Pons (tissue), 1 donor: ENCODE measurements at places on chromosomes 13 and 19.
A peak's percentile ranks its signal among the peaks of the same experiment; 100 is the strongest.

GRCh38 chr13:113166681-113167080, 8.2 kb downstream of the PROZ start:
- DNase-seq: no peak

DNA sequence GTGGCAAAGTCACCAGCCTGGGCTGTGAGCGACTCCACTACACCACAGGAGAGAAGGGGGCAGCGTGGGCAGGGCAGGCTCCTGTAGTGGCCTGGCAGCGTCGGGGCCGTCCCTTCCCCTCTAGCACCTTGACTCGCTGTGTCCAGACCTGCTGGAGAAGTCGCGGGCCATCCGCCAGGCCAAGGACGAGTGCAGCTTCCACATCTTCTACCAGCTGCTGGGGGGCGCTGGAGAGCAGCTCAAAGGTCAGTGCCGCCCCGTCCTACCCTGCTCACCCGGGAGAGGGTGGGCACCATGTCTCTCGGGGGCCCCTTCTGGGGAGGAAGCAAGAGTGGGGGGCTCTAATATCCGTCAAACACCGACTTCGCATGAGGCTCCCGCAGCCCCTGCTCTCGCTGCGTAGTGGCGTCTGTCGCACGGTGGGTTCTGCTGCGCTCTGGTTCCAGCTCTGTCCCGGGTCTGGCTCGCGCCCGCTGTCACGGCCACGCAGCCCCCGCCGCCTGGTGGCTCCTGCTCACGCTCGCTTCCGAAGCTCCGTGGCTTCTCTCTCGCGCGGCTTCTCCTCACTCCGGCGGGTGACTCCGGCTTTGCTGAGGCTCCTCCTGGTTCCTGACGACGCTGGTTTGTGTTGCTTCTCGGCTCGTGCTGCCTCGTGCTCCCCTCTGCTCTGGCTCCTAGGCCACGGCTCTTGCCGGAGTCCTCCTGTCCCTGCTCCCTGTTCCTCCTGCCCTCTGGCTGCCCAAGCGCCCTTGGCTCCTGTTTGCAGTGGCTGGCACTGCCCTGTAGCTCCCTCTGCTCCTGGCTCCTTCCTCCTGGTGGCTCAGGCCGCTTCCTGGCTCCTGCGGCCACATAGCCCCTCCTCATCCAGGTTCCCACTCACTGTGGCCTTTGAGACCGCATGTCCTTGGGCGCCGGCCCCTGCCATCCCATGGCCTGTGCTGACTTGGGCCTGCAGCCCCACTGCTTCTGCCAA, 27.2 kb downstream of the MYH14 start:
- DNase-seq: no peak

DNA sequence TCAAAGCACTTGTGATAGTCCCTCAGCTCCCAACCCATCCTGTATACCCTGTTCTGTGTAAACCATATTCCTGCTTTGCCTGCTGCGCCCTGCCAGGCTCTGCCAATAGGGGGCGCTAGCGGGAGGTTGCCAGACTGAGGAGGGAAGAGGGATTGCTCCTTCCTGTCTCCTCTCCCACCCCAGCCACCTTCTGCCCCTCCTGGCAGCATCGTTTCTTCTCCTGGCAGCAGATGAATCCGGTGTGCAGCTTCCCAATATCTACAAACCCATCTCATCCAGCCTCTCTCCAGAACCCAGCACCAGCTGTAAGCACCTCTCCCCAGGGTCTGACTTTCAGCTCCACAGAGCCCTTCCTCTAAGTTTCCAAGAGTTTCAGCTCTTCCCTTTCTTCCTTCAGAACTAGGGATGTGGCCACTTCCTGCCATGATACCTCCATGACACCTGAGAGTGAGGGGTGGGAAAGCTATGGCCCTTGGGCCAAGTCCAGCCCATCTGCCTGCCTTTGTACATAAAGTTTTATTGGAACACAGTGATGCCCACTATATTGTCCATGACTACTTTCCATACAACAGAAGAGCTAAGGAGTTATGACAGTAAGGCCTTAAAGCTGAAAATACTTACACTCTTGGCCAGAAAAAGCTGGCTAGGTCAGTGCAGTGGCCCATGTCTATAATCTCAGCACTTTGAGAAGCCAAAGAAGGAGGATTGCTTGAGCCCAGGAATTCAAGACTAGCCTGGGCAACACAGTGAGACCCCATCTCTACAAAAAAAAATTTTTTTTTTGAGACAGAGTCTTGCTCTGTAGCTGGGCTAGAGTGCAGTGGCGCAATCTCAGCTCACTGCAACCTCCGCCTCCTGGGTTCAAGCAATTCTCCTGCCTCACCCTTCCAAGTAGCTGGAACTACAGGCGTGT, 34.5 kb upstream of the ATP1A3 start:
- no peak for DNase-seq

GRCh38 chr13:99374994-99375737, 68.0 kb upstream of the GPR183 start:
- DNase-seq: peak; percentile 60

GRCh38 chr19:9674663-9675357, at the start of gene ZNF562:
TSS of gene ZNF562 (minus strand) at chr19:9675100. CDS start at chr19:9660744, 14,356 bp downstream.
- DNase-seq: peak; percentile 83

- DNase-seq: no peak
These were observed 4.1 kb downstream of the POP4 start for GRCh38 chr19:29610213-29610573.

- no peak for DNase-seq
These were observed 15.9 kb upstream of the NOP53 start for GRCh38 chr19:47729468-47729798.

GRCh38 chr13:74132152-74132775, 1.9 kb downstream of the KLF12 start:
- peak; percentile 71 for DNase-seq

DNA sequence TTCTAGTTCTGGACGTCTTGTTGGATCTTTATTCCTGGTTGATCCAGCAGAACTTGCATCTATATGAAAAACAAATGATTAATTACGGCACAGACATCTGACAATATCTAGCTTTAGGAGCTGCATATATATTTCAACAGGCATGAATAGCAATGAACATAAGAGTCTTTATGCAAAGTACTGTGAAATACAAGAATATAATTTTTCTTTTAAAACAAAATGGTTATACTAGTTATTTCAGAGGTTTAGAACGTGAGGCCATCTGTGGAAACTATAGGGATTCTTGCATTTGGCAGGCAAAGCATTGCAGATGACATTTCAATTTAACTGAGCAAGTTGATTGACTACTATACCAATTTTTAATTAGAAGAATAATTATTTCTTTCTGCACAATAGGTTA, 40.5 kb downstream of the EFNB2 start:
- no peak for DNase-seq

- DNase-seq: no peak
These were observed 145.6 kb downstream of the SHISA2 start for GRCh38 chr13:25906191-25906661.

DNA sequence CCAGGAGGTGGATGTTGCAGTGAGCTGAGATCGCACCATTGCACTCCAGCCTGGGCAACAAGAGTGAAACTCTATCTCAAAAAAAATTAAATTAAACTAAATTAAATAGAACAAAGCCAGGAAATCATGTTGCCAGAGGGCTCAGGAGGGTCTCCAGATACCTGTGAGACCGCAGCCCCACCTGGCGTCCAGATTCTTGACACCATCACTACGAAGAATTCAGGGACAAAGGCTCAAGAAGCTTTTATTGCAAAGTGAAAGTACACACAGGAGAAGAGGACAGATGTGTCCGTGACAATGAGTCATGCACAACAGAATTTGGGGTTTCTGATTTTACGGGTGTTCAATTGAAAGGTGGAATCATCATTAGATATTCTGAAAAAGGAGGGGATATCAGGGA, 76.6 kb downstream of the STOML3 start:
- no peak for DNase-seq

DNA sequence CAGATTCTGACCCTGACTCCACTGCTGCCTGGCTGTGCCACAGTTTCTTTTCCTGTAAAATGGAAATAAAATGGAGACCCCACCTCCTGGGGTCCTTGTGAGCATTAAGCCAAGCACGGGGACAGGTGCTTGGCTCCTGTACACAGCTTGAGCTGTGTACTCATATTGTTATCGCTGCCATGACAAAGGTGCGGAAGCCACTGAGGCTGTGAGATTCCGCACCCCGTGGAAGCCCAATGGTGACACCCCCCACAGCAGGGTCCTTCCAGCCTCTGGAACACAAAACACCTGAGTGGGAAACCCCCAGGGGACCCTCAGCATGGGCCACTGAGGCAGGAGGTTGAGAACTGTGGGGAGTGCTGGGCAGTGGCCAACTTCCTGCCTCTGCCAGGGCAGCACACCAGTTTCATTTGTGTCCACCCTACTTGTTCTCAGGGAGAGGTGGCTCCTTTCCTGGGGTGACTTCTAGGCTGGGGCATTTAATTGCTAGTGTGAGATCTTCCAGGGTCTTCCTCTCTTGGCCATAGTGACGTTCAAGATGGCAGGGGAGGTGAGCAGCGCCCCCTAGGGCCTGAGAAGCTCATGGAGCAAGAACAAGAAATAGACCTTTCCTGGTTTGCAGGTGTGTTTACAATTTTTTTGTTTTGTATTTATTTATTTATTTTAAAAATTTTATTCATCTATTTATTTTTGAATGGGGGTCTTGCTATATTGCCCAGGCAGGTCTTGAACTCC, 5.4 kb upstream of the JSRP1 start:
- no peak for DNase-seq

- DNase-seq: no peak
These were observed 194.2 kb downstream of the NHLRC3 start for GRCh38 chr13:39232401-39232980.

DNA sequence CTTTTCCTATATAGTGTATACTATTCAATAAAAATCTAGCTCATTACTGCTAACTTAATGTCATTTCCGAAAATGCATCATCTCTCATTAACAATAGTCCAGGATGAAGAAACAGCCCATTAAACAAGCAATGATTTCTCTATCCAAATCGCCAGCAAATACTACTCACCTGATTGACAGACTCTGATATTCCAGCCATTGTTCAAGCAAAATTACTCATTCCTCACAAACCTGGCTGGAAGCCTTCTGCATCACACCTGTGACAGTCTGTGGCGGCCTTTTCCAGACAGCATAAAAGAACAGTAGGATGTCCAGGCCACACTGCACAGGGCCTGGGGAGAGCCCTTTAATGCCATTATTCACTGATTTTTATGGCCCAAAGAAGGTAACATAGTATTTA, 115.9 kb downstream of the ABCC4 start:
- no peak for DNase-seq

DNA sequence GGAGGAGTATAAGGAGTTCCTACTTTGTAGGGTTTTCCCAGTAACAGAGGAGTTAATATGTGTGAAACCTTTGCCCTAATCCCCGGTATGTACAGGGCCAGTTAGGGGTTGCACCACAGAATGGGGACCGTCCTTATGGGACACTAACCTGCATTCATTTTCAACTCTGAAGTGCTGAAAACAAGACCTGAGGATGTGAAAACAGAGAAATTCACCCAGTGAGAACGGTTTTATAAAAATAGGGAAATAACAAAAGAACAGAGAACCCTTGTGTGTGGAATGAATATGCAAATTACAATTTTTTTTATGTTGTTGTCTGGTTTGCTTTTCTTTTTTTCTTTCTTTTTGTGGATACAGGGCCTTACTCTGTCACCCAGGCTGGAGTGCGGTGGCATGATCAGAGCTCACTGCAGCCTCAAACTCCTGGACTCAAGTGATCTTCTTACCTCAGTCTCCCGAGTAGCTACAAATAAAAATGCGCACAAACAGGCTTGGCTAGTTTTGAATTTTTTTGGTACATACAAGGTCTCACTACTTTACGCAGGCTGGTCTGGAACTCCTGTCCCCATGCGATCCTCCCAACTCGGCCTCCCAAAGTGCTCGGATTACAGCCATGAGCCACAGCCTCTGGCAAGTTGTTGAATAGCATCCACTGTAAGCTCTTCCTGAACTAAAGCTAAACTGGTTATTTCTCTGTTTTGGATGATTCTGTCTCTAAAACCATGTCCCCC, 10.6 kb downstream of the CLC start:
- no peak for DNase-seq

DNA sequence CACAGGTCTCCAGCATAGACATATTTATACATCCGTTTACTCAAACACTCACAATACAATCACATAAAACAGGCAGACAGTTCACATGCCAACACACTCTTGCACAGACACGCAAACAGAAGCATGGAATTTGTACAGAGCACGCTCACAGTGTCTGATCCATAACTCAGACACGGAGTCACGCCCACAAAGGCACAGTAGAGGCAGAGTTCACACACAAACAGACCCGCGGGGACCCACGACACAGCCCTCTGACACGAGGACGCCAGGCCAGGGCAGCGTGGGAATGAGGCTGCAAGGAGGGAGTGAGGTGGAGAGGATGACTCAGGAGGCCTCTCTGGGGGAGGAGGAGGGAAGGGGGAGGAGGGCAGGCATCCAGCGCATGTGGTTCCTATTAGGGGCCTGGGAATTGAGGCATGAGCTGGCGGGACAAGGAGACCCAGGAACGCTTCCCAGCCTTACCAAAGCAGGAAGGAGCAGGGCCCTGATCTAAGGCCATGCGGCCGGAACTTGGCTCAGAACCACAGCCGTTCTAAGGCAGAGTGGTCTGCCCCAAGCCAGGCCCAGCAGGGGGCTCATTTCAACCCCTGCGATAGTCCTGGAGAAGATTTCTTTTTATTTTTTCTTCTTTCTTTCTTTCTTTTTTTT, 9.1 kb upstream of the OLFM2 start:
- DNase-seq: peak; percentile 60

GRCh38 chr19:5074830-5075394, 106.0 kb downstream of the KDM4B start:
- no peak for DNase-seq

DNA sequence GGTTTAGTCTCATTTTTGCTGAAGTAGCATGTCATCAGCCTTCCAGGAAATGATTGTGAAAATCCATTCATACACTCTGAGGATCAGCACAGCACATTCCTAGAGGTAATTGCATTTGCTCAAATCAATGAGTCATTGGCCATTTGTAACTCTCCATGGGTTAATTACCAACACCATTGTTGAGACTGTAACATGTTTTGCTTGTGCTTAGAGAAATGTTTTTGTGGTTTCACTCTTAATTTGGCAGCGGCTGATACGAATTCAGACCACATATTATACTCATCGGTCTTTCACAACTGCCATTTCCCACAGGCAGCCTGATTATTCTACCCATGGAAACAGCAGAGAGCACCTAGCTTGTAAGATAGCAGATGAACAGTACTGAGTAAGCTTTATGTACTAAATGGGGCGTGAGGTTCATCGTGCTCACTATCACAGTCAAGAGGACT, 110.3 kb downstream of the NHLRC3 start:
- DNase-seq: no peak

- DNase-seq: no peak
These were observed 254.5 kb downstream of the SLITRK6 start for GRCh38 chr13:85544756-85545155.

GRCh38 chr19:41552558-41552957, 23.4 kb upstream of the CEACAM21 start:
- DNase-seq: no peak

GRCh38 chr13:44117351-44117750, 237.6 kb downstream of the LACC1 start:
- no peak for DNase-seq

DNA sequence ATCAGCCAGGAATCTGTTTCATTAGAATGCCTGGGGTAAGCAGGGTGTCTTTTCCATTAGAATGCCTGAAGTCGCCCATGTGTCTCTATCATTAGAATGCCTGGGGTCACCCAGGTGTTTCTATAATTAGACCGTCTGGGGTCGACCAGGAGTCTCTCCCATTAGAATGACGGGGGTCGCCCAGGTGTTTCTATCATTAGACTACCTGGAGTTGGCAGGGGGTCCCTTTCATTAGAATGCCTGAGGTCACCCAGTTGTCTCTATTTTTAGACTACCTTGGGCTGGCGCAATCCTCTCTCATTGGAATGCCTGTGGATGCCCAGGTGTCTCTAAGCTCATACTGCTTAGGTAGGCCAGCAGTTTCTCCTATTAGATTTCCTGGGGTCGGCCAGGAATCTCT, 1447.6 kb downstream of the UQCRFS1 start:
- DNase-seq: no peak

GRCh38 chr19:34995551-34995950, 4.6 kb upstream of the GRAMD1A start:
- DNase-seq: no peak
